CD4-positive, alpha-beta T cell (primary cell): ENCODE measurements at places on chromosomes 3 and 15.

GRCh38 chr3:172449466-172450149, 1.4 kb upstream of the GHSR start:
- H3K27me3 ChIP-seq: peaks cover 71% of the 10 kb centered on the region
- no peak for DNase-seq
- H3K27ac ChIP-seq: no peak overlapping the region
- H3K36me3 ChIP-seq: no peaks in the 10 kb centered on the region
- no peak overlapping the region for H3K4me3 ChIP-seq

DNA sequence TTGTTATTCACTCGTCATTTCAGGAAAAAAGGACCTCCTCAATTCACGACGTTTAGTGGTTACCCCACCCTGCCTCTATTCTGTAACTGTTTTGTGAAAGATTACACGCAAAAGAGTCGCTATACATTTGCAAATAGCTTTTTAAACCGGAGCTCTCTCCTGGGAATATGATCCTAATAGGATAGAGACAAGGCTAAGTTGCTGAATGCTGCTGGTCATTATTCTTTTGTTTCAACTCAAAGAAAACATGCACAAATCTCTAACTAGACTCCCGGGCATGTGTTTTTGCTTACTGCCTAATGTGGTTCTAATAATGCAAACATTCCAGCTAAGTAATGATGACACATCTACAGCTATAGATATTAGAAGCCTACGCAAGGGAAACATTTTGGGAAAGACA, 214.6 kb upstream of the MDFIC2 start:
- H3K4me3 ChIP-seq: no peak overlapping the region
- DNase-seq: no peak
- H3K4me1 ChIP-seq: no peaks in the 10 kb centered on the region
- no peaks in the 10 kb centered on the region for H3K36me3 ChIP-seq
- no peak overlapping the region for H3K27ac ChIP-seq

- no peaks in the 10 kb centered on the region for H3K27me3 ChIP-seq
- H3K27ac ChIP-seq: no peak overlapping the region
- no peaks in the 10 kb centered on the region for H3K36me3 ChIP-seq
- H3K4me3 ChIP-seq: no peak overlapping the region
- DNase-seq: no peak
- H3K4me1 ChIP-seq: no peaks in the 10 kb centered on the region
These were observed 10.8 kb upstream of the LRRC15 start for GRCh38 chr3:194380326-194380725.

GRCh38 chr3:172803489-172803888, 53.0 kb downstream of the ECT2 start:
- H3K36me3 ChIP-seq: no peaks in the 10 kb centered on the region
- no peak overlapping the region for H3K27ac ChIP-seq
- no peak for DNase-seq
- no peaks in the 10 kb centered on the region for H3K4me1 ChIP-seq

GRCh38 chr3:111613294-111613693, 18.1 kb upstream of the ZBED2 start:
- no peak overlapping the region for H3K4me3 ChIP-seq
- no peak for DNase-seq
- peaks cover 49% of the 10 kb centered on the region for H3K4me1 ChIP-seq
- no peaks in the 10 kb centered on the region for H3K27me3 ChIP-seq

DNA sequence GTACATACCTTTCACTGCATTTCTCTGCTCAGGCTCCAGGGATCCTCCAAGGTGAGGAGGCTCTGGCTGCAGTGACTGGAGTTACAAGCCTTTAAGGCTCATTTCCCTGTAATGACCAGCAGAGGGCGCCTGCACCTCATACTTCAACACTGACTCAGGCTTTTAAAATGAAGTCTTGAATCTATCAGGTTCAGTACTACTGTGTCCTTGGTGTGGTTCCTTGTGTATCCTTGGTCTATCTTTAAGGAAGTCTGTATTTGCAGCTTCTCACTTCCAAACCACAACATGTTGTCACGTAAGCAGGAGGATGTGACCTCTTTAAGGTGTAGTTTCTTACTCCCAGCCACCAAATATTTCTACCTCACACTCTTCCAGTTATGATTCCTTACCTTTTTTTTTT, 122.5 kb upstream of the ZBED2 start:
- peak; percentile 60 for DNase-seq
- H3K36me3 ChIP-seq: peaks cover 33% of the 10 kb centered on the region
- H3K27me3 ChIP-seq: no peaks in the 10 kb centered on the region
- H3K4me3 ChIP-seq: no peak overlapping the region
- H3K4me1 ChIP-seq: no peaks in the 10 kb centered on the region

DNA sequence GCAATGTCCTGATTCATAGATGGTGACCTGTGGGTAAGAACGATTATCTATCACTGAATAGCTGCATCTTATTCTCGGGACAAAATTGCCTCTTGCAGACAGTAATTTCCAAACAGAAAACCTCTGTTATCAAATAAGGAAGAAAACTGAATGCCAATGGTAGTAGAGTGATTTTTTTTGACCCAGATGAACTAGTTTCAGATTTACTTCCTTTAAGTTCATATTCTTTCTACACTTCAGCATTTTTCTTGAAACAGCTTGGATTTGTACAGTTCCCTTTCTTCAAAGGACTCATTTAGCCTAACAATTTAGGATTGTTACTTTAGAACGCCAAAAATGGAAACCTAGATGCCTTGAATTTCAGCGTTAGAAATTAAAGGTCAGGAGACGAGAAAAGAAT, 14.6 kb downstream of the ETV5 start:
- peaks cover 8% of the 10 kb centered on the region for H3K4me1 ChIP-seq
- no peak for DNase-seq
- no peak overlapping the region for H3K27ac ChIP-seq
- H3K27me3 ChIP-seq: peaks cover 37% of the 10 kb centered on the region
- no peak overlapping the region for H3K4me3 ChIP-seq

DNA sequence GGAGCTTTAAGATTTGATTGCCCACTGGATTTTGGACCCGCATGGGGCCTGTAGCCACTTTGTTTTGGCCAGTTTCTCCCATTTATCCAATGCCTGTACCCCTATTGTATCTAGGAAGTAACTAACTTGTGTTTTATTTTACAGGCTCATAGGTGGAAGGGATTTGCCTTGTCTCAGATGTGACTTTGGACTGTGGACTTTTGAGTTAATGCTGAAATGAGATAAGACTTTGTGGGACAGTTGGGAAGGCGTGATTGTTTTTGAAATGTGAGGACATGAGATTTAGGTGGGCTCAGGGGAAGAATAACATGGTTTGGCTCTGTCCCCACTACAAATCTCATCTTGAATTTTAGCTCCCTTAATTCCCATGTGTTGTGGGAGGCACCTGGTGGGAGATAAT, 30.7 kb upstream of the NECTIN3 start:
- DNase-seq: no peak
- H3K4me1 ChIP-seq: no peaks in the 10 kb centered on the region
- H3K27ac ChIP-seq: no peak overlapping the region
- no peaks in the 10 kb centered on the region for H3K27me3 ChIP-seq
- no peaks in the 10 kb centered on the region for H3K36me3 ChIP-seq

- no peak for DNase-seq
- H3K4me1 ChIP-seq: peaks cover 3% of the 10 kb centered on the region
- no peaks in the 10 kb centered on the region for H3K27me3 ChIP-seq
- no peaks in the 10 kb centered on the region for H3K36me3 ChIP-seq
- H3K4me3 ChIP-seq: no peak overlapping the region
These were observed 32.7 kb downstream of the CD200 start for GRCh38 chr3:112365636-112366035.

DNA sequence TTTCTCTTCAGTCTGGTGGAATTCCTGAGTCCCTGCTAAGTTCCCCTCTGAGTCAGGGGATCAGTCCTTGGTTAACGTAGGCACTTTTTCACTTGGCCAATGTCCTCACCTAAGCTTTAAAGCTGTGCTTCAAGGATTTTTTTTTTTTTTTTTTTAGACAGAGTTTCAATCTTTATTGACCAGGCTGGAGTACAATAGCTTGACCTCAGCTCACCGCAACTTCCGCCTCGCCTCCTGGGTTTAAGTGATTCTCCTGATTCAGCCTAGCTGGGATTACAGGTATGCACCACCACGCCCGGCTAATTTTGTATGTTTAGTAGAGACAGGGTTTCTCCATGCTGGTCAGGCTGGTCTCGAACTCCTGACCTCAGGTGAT, 220.3 kb downstream of the STT3B start:
- no peak overlapping the region for H3K27ac ChIP-seq
- no peaks in the 10 kb centered on the region for H3K36me3 ChIP-seq
- DNase-seq: no peak
- H3K4me3 ChIP-seq: no peak overlapping the region
- no peaks in the 10 kb centered on the region for H3K27me3 ChIP-seq
- H3K4me1 ChIP-seq: peaks cover 4% of the 10 kb centered on the region

DNA sequence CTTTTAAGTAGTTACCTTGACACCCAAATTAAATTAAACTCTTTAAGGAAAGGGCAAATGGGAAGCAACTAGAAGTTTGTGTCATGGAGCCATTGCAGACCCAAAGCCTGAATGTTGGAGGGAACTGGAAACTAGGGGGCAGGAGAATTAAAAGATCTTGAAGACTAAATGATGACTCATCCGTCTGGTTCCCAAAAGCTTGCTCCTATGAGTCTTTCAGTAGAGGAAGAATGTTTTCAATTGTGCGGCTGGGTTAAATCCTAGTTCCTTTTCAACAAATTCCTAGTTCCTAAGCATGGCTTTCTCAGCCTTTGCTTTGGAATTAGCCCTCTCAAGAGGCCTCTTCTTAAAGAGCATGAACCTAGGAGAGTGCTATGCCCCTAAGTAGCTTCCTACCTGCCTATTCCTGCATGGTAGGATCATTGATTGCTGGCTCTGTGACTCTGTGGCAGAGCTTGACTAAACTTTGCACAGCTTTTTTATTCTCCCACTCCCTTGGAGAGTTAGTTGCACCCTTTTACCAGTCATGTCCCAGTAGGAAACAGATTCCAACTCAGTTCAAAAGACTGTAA, 17.7 kb downstream of the CLEC3B start:
- H3K27ac ChIP-seq: no peak overlapping the region
- DNase-seq: peak; percentile 43
- H3K36me3 ChIP-seq: no peaks in the 10 kb centered on the region
- no peaks in the 10 kb centered on the region for H3K27me3 ChIP-seq

DNA sequence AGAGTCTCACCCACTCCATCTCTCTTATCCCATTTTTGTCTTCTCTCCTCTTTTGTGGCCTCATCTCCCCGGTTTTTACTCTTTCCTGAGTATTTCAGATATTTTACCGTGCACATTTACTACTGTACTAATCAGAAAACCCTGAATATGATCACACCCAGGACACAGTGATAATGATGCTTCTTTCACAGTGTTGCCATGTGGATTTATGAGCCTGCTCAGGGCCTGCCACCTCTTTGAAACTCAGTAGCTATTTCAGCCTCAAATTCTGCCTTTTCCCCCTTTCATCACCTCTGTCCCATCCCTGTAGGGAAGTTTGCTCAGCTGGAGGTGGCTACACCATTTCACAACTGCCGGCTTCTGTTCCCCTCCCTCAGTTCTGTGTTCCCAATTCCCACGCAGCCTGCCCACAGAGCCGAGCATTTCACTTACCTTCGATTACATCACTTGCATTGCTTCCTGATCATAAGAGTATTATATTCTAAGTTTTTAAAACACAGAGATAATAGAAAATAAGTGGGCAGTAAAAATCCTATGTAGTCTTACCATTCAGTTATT, 33.2 kb downstream of the ARNT2 start:
- no peaks in the 10 kb centered on the region for H3K36me3 ChIP-seq
- H3K4me3 ChIP-seq: no peak overlapping the region
- DNase-seq: no peak
- no peaks in the 10 kb centered on the region for H3K27me3 ChIP-seq
- no peaks in the 10 kb centered on the region for H3K4me1 ChIP-seq

- H3K4me3 ChIP-seq: no peak overlapping the region
- H3K27ac ChIP-seq: no peak overlapping the region
- no peak for DNase-seq
- no peaks in the 10 kb centered on the region for H3K36me3 ChIP-seq
- peaks cover 17% of the 10 kb centered on the region for H3K27me3 ChIP-seq
These were observed 762 bp upstream of the IQSEC1 start for GRCh38 chr3:13074006-13074375.

- H3K27me3 ChIP-seq: no peaks in the 10 kb centered on the region
- no peaks in the 10 kb centered on the region for H3K4me1 ChIP-seq
- H3K27ac ChIP-seq: no peak overlapping the region
- H3K36me3 ChIP-seq: no peaks in the 10 kb centered on the region
- no peak overlapping the region for H3K4me3 ChIP-seq
These were observed 1101.4 kb downstream of the ROBO1 start for GRCh38 chr3:78666470-78666800.

GRCh38 chr3:98282205-98282604, at the start of gene OR5H2:
Gene OR5H2, plus strand, starts transcription at chr3:98282505. Its CDS starts 398 bp downstream, at chr3:98282903.
- H3K27me3 ChIP-seq: no peaks in the 10 kb centered on the region
- no peak within 1 kb of the TSS for H3K4me3 ChIP-seq
- H3K4me1 ChIP-seq: no peaks in the 10 kb centered on the region

DNA sequence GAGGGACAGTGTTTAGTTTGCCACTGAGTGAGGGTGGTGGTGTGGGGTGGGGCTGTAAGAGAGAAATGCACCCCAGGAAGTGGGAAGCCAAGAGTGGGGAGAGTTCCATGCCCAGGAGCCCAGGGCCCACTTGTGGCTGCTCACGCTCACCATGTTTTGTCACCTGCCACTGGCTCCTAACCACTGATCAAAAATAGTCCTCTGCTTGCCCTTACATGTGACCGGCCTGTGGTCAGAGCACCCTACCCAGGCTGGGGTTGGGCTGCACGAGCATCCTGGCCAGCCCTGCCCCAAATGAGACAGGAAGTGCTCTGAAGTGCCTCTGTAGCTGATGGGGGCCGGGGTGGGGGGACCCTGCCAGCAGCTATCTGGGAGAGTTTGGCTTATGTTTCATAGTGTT, 216.3 kb downstream of the RPLP1 start:
- DNase-seq: no peak
- H3K4me3 ChIP-seq: no peak overlapping the region
- no peaks in the 10 kb centered on the region for H3K27me3 ChIP-seq
- peaks cover 51% of the 10 kb centered on the region for H3K4me1 ChIP-seq
- H3K27ac ChIP-seq: no peak overlapping the region
- no peaks in the 10 kb centered on the region for H3K36me3 ChIP-seq

DNA sequence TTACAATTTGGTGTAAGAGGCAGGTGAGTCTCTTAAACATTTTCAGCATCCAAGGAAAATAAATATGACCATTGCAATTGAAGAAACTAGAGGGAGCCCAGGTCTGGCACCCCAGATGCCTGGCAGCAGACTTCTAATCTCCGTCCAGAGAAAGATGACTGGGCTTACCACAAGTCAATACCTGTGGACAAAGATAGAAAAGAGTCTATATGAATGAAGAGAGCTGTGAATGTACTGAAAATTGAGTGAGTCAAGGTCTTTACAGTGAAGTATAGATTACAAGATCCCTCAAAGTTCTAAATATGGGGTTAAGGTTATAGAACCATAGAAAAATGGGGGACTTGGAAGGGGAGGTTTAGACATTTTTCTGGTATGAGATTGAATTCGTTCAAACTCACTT, 827.4 kb upstream of the NR2F2 start:
- DNase-seq: no peak
- H3K36me3 ChIP-seq: no peaks in the 10 kb centered on the region
- no peak overlapping the region for H3K27ac ChIP-seq
- H3K4me1 ChIP-seq: no peaks in the 10 kb centered on the region
